ENCODE measurements at places on chromosomes 3 and 15.

DNA sequence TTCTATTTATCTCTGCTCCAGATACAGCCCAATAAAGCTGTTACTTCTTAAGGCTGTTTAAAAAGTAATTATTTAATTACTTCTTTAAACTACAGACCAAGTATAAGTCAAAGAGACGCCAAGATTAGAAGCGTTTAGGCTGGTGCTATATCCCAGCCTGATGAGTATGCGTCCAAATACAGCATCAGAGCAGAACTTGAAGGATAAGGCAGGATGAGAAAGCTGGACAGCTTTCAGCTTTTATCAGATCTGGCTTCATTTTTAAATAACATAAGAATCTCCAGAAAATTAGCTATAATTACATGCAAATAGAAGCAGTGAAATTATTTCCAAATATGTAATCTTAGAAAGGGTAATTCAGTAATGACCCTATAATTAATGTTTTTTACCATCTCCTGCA is 110.3 kb upstream of the MYO5C start:
- no peak for DNase-seq

GRCh38 chr15:88166082-88166993 is 90.2 kb downstream of the NTRK3 start:
- DNase-seq: no peak

GRCh38 chr3:193225302-193226125 is 15.5 kb upstream of the PLAAT1 start:
- no peak for DNase-seq

DNA sequence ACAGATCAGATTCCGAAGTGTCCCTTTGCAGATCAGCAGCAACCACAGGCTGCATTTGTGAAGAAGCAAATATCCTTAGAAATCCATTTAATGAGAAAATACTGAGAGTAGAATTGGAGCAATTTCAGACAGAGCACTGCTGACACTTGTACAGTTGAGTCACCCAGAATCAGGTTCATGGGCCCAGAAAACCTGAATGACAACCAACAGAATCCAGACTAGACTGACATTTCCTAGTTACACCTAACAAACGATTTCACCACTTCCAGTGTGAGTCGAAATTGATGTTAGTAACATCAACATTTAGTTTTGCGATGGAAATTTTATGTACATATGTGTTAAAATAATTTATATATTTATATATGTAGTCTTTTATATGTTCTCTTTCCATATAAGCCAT is 16.8 kb downstream of the GABRR3 start:
- no peak for DNase-seq

DNA sequence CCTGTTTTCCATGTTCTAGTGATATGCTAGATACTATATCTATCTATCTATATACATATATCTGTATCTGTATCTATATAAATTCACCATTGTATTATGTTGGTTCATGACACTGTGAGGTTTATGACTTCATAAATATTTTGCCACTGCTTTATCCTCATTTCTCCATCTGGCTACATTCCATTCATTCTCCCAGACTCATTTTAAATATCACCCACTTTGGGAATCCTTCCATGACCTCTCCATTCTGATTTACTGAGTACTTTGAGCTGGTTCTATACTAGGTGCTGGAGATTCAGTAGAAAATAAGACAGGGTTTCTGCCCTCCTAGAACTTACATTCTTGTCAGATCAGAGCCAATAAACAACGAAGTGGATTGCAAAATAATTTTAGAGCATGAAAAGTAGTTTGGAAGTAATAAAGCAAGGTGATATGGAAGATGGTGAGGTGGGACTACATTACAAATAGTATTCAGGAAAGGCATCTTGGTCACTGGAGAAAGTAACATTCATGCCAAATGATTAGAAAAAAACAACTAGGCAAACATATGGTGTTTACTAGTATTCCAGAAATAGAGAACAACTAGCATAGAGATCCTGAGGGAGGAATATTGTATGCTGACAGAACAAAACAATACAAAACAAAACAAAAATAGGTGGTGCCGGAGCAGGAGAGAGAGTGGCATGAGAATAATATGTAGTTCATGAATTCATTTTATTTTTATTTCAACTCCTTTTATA is 11.6 kb upstream of the PLSCR4 start:
- DNase-seq: no peak

- DNase-seq: no peak
Observed at GRCh38 chr15:39843565-39843964, 60.9 kb upstream of the FSIP1 start.
